ENCODE measurements at places on chromosomes 3 and 15.
A peak's percentile ranks its signal among the peaks of the same experiment; 100 is the strongest.

- no peak for DNase-seq
These were observed 104.5 kb downstream of the VGLL4 start for GRCh38 chr3:11539218-11539617.

DNA sequence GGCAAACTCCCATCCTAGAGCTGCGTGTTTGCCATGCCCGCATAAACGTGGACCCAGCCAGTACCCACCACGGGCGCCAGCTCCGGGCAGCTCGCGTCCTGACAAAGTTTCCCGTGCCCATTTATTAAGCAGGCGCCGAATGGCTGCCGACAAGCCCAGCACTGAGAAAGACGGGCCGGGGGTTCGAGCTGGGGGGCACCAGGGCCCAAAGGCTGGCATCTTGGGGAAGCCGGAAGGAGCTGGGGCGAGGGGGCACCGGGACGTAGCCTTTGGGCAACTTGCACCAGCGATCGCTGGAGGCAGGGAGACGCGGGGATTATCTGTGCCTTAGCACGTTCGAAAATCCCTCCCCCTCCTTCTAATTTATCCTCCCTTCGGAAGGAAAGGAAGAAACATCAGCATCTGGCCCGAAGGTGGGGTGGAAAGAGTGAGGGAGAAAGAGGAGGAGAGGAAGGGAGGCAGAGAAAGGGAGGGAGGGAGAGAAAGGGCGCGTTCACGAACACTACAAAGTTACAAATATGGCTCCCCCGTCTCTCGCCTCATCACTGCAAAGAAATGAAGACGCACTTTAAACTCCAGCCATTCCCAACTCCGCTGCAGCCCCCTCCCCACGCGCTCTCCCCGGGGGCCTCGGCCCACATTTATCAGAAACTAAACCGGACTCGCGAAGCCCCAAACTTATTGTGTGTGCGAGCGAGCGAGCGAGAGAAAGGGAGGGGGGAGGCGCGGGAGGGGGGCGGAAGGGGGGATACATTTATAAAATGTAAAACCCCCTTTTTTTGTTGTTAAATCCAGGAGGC lies 1.0 kb downstream of the ANP32A start:
- no peak for DNase-seq

DNA sequence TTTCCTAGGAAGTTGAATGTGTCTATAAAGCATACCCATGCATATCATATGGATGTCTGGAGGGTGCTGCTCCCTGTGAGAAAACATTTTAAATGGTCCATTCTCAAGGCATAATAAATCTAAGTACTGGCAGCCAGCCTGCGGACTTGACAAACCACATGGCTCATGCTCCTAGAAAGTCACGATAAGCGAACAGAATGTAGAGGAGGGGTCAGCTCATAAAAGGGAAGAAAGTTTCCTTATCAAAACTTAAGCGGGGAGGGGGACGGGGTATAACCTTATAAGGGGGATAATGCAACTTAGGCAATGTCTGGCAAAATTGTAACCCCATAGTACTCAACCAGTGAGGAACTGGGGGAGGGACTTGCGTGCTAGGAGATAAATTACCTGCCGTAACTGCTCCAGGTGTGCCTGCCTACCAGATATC lies 159.8 kb upstream of the LMCD1 start:
- no peak for DNase-seq

DNA sequence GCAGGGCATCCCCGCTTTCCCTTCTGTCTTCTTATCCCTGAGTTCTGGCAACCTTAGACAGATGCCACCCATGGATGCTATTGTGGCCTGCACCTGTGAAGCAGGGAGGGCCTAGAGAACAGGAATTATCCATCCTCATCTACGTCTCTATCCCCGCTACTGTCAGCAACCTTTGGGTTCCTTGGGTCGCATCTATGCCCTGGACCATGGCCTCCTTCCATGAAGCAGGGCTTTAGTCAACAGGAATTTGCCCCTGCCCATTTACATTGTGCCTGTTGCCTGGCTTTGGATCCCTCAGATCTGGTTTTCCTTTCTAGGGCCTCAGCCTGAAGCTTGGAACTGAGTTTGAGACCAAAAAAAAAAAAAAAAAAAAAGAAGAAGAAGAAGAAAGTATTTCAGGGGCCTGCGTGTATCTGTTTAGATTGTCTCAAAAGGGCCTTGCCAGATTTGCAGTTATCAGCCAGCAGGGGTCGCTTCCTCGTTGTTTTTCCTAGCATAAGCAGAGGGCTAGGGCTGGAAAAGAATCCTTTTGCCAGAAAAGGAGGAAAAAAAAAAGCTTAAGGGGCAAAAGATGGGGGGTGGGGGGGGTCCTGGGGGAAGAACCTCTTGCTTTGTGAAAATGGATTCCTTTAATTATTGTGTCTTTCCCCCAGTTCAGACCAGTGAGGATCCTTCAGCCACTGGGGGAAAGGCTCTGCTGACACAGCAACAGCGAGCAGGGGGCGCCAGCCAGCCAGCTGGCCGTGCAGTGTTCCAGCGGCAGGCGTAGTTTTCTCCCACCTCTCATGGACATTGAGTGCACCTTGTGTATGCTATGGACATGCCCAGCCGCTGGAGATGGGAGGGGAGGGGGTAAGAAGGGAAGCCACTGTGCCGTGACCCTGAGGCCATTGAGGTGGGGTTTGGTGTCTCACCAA lies 65.7 kb upstream of the ALDH1L1 start:
- peak; percentile 12 for DNase-seq

GRCh38 chr3:1942781-1943180 lies 155.9 kb upstream of the CNTN4 start:
- no peak for DNase-seq

DNA sequence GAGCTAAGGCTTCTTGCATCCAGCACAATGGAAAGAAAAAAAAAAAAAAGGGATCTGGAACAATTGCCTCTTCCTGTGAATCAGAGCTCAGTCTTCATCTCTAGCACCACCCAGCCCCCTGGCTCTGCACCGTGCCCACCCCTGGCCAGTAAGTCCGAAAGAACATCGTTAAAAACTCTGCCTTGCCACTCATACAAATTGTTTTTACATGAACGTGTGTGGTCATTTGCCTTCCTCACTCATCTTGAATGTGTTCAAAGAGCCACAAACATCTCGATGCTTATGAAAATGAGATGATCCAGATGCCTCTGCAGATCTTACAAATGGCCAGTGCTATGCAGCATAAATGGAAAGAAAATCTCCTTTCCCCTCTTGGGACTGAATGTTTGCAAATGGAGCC lies 400.0 kb upstream of the PPP2R3A start:
- no peak for DNase-seq

DNA sequence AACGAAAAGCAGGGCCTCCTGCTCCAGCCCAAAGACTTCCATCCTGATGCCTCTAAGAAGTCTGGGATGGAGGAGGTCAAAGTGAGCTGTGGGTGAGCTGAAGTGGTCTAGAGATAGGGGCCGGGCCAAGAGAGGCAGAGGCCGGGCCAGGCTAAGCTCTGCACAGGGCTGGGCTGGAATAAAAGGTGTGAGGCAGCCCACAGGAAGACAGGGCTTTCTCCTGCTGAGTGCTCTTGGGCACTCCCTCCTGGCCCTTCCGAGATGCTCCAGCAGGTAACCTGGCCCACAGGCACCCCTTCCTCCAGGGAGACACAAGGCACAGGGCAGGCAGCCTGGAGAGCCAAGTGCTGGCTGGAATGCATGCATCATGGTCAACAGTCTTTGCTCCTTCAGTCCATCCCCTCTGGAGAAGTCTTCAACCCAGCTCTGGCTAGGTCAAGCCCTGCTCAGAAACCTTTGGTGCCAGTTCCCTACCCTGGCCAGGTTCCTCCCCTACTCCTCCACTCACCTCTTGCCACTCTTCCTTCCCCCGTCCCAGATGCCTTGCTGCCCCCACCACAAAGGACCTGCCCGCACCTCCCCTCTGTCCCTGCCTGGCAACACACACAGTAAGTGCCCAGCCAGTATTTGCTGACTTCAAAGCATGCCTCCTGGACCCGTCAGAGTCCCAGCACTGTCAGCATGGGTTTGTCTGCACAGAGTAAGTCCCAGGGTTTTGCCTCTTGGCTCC lies 93.6 kb downstream of the SEC22A start:
- no peak for DNase-seq

GRCh38 chr15:77384589-77385359 lies 35.1 kb downstream of the PEAK1 start:
- no peak for DNase-seq

DNA sequence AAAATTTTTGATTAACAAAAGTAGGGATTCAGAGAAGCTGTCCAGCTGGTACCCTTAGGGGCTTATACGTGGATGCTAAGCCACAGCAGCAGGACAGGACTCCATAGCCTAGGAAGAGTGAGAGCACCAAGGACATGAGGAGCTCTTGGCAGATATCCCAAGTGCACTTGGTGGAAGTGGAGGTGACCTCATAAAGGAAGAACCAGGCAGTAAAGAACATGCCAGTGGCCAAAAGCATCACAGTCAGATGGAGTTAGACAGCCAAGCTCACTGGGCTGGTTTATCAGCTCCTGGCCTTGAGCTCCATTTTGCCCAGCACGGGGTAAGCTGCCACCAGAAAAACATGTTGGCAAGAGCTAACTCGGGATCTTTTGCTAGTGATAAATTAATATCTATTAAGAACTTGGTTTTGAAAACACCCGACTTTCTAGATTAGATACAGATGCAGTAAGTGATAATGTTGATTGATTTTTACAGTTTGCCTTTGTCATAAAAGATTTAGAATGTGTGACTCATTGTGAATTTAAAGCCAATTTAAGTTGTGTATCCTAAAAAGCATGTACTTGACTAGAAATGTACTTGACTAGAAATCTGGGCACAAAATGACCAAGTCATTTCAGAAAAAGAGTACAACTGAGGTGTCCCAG lies 108.0 kb downstream of the CMSS1 start:
- DNase-seq: peak; percentile 7

- DNase-seq: no peak
These were observed 216.8 kb downstream of the RSL24D1 start for GRCh38 chr15:54979964-54980363.

GRCh38 chr15:88423331-88423730 lies 43.9 kb downstream of the MRPL46 start:
- no peak for DNase-seq

- no peak for DNase-seq
These were observed 85.2 kb upstream of the KCNAB1 start for GRCh38 chr3:156035158-156035557.

GRCh38 chr3:186150041-186150830 lies 41.3 kb upstream of the ETV5 start:
- DNase-seq: no peak

GRCh38 chr3:171055336-171056178 lies 29.0 kb upstream of the SLC2A2 start:
- no peak for DNase-seq

- no peak for DNase-seq
These were observed 518 bp downstream of the OXSR1 start for GRCh38 chr3:38165722-38166387.

GRCh38 chr3:18723206-18723810 lies 298.2 kb upstream of the SATB1 start:
- DNase-seq: no peak

GRCh38 chr3:87333393-87333892 lies 57.1 kb upstream of the POU1F1 start:
- no peak for DNase-seq

- peak; percentile 32 for DNase-seq
These were observed 6.7 kb downstream of the EPHA3 start for GRCh38 chr3:89113893-89114840.

- no peak for DNase-seq
These were observed 29.4 kb upstream of the ARID3B start for GRCh38 chr15:74511583-74511982.

DNA sequence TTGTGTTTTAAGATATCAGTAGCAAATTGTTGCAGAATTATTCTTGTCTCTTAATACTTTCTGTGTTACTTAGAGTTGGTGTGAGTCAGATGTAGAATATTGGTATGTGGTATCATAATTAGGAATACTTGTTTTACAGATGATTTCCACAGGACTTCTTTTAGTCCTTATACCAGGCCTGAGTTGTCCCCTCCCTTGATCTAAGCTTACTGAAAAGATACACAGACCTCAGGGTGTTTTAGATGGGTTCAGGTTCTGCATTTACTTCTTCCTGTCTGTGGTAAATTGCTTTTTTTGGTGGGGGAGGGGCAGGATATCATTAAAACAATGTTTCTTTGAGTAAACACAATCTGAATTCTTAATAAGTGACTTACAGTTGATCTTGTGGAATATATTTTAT lies 14.2 kb downstream of the DZIP3 start:
- DNase-seq: no peak

GRCh38 chr3:127894481-127894880 lies 20.6 kb upstream of the KBTBD12 start:
- no peak for DNase-seq

GRCh38 chr3:146968204-146968651 lies 363.1 kb upstream of the PLSCR5 start:
- no peak for DNase-seq

GRCh38 chr15:24955531-24955921 lies 739 bp downstream of the SNRPN start:
- DNase-seq: no peak

DNA sequence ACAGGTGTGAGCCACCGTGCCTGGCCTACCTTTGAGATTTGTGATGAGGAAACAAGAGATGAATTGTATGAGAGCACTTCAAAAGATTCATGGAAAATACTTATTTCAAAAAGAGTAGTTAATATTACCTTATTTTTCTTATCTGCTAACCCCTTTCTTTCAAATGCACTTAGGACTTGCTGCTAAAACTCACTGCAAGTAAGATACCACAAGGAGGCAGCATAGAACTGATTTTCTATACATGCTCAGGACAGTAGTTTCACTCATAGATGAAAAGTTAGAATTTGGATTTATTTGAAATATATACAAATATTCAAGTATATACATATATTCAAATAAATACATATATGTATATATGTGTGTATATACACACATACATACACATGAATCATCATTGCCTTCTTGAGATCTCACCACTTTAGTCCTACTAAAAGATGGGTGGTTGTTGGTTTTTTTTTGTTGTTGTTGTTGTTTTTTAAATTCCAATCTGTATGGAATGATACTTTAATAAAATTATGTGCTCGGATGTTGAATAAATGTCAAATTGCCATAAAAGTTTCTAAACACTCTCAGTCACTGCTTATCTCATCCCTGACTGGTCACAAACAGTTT lies 2.4 kb downstream of the CCNDBP1 start:
- DNase-seq: peak; percentile 9

GRCh38 chr3:169390741-169391305 lies 272.7 kb downstream of the MECOM start:
- DNase-seq: no peak

DNA sequence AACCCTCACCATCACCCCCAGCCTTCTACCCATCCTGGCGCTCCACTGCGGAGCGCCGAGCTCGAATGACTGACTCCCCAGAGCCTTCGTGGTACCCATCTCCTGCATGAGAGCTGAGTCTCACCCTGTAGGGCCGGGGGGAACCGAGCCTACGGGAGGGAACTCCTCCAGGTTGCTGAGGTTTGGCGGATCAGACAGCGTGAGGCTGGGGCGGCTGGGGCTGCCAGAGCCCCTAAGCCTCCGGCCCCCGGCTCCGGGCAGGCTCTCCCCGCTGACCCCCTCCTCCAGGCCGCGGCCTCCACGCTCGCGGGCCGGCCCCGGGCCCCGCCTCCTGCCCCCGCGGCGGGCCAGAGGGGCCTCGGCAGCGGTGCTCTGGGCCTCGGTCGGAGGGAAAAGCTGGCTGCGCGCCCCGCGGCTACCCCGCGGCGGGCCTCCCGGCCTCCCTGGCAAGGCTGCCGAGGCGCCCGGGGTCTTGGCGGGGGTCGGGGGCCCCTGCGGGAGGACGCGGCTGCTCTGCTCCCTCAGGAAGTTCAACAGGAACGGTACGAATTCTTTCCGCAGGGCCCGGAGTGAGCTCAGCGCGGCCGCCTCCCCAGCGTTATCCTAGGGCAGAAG lies 643 bp downstream of the CDAN1 start:
- DNase-seq: no peak
